Central memory CD4-positive, alpha-beta T cell (primary cell): ENCODE measurements at places on chromosomes 7 and 10.
A peak's percentile ranks its signal among the peaks of the same experiment; 100 is the strongest.

GRCh38 chr10:129472696-129473555, 5.9 kb downstream of the MGMT start:
- DNase-seq, result no peak

DNA sequence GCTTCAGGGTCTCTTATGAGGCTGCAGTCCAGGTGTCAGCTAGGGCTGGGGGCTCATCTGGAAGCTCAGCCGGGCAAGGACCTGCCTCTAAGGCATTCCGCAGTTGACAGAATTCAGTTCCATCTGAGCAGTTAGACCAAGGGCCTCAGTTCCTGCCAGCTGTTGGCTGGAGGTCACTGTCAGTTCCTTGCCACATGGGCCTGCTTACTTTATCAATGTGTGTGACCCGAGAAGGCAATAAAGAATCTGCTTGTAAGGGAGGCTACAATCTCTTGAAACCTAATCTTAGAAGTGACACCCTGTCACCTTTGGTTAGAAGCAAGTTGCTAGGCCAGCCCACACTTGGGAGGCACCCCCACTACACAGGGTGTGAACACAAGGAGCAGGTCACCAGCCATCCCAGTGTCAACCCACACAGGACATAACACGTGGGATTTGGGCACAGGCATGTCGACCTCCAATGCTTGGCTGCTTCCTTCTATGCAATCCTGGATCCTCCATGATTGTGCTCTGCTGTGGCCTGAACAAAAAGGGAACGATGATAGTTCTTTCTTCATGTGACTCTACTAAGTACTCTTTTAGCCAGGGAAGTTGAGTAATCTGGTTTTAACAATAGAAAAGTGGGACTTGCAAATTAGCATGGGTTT, 41.8 kb downstream of the MTURN start:
- no peak for DNase-seq

- DNase-seq, result no peak
Observed at GRCh38 chr7:124532166-124532565, 233.4 kb downstream of the GPR37 start.

GRCh38 chr10:63241841-63242281, 108.7 kb downstream of the NRBF2 start:
- peak; percentile 25 for DNase-seq

DNA sequence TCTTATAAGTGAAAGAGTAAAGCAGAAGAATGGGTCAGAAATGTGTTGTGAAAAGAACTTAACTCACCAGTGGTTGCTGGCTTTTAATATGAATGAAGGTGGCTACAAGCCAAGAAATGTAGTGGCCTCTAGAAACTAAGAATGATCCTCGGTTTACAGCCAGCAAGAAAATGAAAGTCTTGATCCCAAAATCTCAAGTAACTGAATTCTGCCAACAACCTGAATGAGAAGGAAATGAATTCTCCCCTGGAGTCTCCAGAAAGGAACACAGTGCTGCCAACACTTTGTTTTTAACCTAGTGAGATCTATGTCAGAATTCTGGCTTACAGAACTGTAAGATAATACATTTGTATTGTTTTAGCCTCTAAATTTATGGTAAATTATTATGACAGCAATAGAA, 193.0 kb downstream of the FZD1 start:
- no peak for DNase-seq

DNA sequence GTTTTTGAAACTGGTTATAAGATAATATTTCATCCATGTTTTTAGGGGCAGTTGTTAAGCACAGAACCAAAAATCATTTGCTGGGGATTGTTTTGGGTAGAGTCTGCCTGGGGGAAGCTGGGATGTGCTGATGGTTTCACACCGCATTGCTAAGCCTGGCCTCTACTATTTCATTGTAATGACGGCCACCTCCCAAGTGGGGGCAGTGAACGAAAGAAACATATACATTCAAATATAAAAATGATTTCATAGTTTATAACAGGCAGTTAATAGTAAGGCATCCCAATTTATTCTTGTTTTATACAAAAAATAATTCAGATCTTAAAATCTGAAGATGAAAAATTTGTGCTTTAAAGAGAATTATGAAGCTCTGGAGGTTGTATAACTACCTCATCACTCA, 750.8 kb downstream of the REEP3 start:
- no peak for DNase-seq
